ENCODE measurements at places on chromosomes 2 and 18. TPM values are rescaled to one million over a fixed set of nuclear protein-coding genes. Genes with fewer than 3 reads are reported as not detected.

POTEI gene
- not detected for total RNA-seq

HOXD8 gene
- 5.3 TPM for total RNA-seq

CRYBA2 gene
- total RNA-seq: not detected

ALLC gene
- not detected for total RNA-seq

METTL21A gene
- 24.5 TPM for total RNA-seq

CCDC148 gene
- 0.45 TPM for total RNA-seq

NPPC gene
- 0.21 TPM for total RNA-seq

CTAGE1 gene
- total RNA-seq: not detected

MC2R gene
- not detected for total RNA-seq

IMPACT gene
- 15.4 TPM for total RNA-seq

CD8A gene
- 0.32 TPM for total RNA-seq

MARCO gene
- total RNA-seq: 0.05 TPM

CYS1 gene
- 1.5 TPM for total RNA-seq

TTC32 gene
- 12.2 TPM for total RNA-seq

FOXD4L1 gene
- 0.31 TPM for total RNA-seq

CPS1 gene
- 10.9 TPM for total RNA-seq

EGR4 gene
- total RNA-seq: 0.33 TPM

TMEM18 gene
- 43.9 TPM for total RNA-seq

NR4A2 gene
- 1.7 TPM for total RNA-seq

PARD3B gene
- 0.94 TPM for total RNA-seq

RAB1A gene
- total RNA-seq: 245 TPM

All from A549 treated with Hydrocortisone at 1 μM for 4 hours (cell line).